ENCODE measurements at places on chromosomes 1 and 21.

DNA sequence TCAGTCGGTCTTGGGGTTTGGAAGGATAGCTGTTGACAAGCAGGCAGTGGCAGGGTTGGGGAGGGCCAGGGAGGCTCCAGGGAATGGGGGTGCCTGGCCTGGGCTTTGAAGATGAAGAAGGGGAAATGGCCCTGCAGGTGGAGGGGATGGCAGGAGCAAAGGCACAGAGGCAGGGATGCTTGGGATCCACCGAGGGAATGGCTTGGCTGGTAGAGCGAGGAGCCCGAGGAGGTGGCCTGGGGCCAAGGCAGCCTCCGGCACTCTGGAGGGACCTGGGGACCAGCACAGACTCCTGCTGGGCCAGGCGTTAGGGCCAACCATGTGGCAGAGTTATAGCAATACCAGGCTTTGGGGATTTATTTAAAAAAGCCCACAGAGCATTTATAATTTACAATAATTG, 62.9 kb upstream of the EDN2 start:
- no peak for DNase-seq

DNA sequence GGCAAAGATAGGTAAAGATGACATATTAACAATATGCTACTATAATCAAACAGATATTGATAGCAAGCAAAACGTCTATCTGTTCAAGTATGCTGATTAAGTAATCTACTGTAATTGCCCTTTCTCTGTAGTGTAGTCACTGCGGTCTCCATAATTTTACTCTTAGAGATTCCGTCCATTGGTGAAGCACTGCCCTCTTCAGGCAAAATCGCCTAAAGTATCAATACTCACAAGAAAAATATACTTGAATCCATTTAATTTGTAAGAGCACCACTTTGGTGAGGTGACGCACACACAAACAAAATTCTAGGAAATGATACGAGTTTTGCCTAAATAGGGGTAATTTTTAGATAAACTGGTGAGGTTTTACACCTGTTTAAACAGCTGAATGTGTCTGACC, 434.6 kb upstream of the CHRM3 start:
- no peak for DNase-seq

- DNase-seq: no peak
These were observed 66.6 kb downstream of the SPATA6 start for GRCh38 chr1:48405400-48405799.

- no peak for DNase-seq
These were observed 28.6 kb downstream of the PTPRU start for GRCh38 chr1:29264773-29265389.

DNA sequence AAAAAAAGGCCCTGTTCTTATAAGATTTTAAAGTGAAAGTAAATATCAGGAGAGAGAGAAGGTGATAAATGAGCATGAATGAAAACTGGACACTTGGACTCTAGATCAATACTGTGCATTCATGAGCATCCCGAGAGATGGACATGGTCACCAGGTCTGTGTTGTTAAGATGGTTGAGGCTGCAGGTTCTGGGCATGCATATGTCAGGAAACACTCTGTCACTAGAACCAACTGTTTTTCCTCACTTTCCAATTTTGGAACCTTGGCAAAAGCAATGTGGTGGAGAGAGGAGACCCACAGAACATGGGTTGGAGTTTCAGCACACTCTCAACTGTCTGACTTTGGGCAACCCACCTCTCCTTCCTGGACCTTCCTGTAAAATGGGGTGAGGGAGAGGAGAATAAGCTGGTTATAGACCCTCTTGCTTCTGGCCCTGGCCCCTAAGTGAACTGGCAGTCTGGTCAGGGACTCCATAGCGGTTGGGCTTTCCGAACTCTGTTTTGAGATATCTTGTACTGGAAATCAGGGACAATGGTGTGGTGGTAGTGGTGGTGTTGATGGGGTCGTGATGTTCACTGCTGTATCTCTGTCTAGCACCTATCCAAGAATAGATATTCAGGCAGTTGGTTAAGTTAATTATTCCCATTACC, 4.2 kb downstream of the MAN1C1 start:
- no peak for DNase-seq

- no peak for DNase-seq
These were observed 7.0 kb downstream of the KRTAP15-1 start for GRCh38 chr21:30447056-30447455.

DNA sequence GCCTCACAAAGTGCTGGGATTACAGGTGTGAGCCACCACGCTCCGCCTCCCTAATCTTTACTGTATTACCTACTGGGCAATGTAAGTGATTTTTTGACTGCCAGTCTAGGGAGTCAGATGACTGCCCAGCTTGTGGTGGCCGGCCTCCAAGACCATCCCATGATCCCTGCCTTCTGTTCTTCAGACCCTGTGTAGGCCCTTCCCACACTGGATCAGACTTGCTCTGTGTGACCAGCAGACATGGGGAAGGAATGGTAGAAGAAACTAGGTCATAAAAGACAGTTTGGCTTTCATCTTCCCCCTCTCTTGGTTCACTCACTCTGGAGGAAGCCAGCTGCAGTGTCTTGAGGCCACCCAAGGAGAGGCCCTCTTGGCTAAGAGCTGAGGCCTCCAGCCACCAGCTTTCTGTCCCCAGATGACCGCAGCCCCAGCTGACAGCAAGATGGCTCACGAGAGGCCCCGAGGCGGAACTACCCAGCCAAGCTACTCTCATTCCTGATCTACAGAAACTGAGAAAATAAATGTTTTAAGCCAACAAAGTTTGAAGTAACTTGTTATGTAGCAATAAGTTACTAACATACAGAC, 14.5 kb upstream of the CBR3 start:
- DNase-seq: no peak

DNA sequence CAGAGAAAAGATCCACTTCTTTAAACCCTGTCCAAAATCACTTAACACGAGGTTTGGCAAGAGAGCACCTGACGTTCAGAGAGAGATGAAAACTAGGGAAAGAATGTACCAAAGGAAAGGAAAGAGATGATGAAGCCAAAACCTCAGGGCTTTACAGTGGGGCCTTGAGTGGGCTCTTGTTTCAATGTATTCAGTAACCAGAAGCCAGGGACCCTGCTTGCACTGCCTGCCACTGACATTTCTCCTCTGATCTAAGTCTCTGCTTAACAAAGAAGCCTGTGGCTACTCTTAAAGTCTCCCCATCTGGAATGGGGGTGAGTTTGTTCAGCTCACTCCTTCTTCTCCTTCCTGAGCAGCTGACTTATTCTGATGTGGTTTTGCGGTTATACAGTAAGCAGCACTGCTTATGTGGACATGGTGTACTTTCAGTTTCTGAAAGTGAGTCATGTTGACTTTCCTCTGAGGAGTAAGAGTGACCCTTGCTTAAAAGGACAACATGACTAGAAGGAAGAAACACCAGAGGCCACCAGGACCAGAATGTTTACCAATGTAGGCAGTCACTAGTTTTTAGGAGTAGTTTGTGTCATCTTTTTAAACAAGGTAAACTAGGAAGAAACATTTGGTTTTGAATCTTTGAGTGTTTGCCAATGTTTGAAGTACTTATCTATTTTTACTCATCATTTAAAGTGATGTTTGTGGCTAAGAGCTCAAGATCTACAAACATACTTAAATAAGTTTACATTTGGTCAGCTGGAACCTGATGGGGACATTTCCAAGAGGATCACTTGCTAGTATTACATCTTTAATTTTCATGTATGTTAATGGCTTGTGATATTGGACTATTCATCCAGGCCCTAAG, 87.4 kb downstream of the FASLG start:
- no peak for DNase-seq

- DNase-seq: peak; percentile 9
These were observed 22.8 kb upstream of the STRIP1 start for GRCh38 chr1:110011527-110012041.

DNA sequence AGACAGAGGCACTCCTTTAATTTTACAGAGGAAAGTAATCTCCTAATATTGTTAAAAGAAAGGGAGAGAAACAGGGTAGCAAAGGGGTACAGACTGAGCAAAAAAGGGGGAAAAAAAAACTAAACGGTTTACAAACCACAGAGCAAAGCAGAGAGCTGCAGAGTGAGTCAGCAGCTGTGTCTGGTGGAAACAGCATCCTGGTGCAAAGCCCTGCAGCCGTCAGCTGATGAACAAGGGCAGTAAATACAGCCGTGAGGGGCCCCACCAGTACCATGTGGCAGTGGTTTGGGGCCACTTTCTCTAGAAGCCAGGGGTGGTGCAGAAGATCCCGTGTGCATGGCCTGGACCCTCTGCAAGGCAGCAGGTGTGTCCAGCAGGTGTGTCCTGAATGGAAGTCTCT, 111.3 kb downstream of the ERG start:
- DNase-seq: no peak

GRCh38 chr1:53821380-53821779, 16.7 kb downstream of the NDC1 start:
- no peak for DNase-seq

DNA sequence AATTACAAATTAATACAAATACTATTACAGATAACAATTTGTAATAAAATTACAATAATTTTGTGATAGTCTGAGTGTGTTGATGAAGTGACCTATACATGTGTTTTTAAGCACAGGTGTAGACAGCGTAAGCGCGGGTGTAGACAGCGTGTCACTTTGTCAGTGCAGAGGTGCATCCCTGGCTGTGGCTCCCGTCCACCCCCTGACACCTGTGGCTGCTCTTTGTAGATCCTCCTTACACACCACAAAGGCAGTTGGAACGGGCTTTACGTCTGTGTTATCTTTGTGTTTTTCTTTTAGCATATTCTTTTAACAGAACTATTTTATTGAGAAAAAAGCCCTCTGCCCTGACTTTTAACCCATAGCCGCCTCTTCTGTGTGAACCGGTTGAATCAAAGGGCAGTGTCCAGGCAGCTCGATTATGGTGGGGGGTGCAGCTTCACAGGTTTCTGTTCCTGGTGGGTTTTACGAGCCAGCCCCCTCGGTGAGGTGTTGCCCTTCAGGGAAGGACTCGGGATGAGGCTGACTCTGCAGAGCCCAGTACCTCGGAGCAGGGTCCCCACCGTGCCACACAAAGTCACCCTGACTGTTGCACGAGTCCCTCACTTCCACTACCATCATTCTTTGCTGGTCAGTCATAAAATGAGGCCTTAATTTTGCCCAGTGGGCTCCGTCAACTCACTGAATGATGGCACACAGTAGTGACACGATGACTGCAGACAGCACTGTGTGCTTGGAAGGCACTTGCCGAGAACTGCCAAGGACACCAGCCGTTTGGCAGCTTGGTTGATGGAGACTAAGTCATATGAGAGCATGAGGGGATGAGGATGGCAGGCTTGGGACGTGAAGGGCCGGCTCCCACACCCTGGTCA, 86.4 kb upstream of the COL6A1 start:
- DNase-seq: no peak

DNA sequence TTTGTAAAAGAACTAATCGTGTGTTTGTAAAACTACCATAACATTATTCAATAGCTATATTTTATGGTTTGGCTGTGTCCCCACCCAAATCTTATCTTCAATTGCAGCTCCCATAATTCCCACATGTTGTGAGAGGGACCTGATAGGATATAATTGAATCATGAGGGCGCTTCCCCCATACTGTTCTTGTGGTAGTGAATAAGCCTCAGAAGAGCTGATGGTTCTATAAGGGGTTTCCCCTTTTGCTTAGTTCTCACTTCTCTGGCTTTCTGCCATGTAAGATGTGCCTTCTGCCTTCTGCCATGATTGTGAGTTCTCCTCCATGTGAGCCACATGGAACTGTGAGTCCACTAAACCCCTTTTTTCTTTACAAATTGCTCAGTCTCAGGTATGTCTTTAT, 1372.3 kb downstream of the AMY1C start:
- DNase-seq: no peak

- DNase-seq: no peak
These were observed 28.1 kb downstream of the CFAP74 start for GRCh38 chr1:1975535-1975934.

- no peak for DNase-seq
These were observed 6.0 kb downstream of the HES3 start for GRCh38 chr1:6249739-6250689.

- DNase-seq: no peak
These were observed 141.0 kb downstream of the PBX1 start for GRCh38 chr1:164699815-164700491.

GRCh38 chr1:23244256-23244761, 27.0 kb upstream of the HTR1D start:
- no peak for DNase-seq

- DNase-seq: no peak
These were observed 587 bp downstream of the NKAIN1 start for GRCh38 chr1:31238986-31239613.

DNA sequence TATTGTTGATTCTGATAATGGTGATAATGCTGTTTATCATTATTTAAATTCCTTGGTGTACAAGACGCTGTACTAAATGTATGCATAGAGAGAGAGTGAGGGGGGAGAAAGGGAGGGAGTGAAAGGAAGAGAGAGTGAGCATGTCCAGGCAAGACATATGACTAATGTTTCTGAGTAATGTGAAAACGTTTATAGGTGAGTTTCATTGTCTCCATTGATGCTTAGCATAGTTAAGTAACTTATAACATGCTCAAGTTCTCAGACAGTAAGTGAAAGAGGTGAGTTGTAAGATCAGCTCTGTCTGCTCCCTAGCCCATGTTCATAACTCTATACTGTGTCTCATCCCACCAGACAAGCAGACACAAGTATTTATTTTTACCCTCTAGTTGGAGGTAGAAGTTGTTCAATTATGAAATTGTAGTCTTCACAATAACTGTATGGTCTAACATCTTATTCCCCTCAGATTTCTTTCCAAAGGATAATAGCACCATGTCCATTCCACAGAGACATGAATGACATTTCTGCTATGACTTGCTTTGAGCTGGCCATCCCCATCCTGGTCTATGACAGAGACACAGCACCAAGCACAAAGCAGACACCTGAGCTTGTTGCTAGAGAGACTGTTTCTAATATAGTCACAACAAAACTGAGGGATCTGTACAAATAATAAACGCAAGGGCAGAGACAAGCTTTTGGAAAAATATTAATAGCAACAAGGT, 285.1 kb downstream of the CACNA1E start:
- no peak for DNase-seq

DNA sequence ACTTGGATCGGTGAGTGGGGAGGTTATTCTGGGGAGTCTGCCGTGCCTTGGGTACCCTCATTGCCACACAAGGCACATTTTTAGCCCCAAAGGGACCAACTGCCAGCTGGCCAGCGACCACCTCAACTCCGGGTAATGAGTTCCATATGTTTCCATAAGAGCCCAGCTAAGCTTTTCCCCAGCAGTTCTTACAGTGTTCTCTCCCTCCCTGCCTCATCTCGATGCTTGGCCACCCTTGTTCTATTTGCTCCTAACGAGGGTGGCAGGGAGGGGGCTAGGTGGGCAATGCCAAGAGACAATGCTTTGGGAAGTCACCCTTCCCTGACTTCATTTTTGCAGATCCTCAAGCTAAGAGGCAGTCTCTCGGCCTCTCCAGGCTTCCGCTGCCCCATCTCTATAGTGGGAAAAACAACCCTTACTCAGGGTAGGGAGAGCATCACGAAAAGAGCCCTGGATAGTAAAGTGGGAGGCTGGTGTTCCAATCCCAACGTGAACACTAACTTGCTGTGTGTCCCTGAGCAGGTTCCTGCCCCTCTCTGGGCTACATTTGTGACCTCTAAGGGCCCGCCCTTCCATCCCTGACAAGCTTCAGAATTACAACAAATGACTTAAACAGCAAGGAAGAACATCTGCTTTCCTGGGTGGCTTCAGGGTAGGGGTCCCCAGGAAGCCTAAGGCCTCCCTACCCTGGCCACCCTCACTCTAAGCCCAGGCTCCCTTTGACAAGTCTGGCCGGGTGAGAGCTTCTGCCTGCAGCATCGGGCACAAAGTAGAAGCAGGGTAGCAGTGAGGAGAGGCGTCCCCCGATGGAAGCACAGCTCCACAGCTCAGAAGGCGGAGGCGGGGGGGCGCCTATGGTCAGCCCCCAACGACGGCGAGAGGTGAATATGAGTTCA, 5.8 kb downstream of the ID3 start:
- no peak for DNase-seq
